Effector memory CD8-positive, alpha-beta T cell (primary cell): ENCODE measurements at places on chromosomes 12 and 14.

- DNase-seq: no peak
Observed at GRCh38 chr12:43118881-43119280, 433.1 kb downstream of the ADAMTS20 start.

DNA sequence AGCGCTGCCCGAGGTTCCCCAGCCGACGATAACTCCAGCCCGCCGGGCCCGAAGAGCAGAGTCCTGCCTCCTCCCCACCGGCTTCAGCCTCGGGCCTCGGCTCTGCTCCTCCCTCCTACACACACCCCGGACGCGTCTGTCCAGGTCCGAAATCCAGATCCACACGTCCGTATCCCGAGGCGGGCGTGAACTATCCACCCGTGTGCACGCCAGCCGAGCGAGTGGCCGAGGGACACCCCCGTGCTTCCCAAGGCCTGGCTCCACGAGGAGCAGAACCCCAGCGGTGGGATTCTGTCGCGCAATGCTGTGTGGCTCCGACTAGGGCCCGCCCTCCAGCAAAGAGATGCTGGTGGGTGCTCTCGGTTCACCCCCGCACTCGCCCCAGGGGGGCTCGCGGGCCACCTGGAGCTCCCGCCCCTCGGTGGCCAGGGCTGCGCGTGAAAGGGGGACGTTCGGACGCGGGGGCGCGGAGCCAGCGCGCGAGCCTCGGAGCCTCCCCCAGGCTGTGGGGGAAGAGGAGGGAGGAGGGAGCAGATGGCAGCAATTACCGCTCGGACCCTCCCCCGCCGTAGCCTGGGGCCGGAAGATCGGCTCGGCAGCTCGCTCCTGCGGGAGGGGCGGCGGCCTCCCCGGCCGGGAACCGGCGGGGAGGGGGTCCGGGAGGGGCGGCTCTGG is 18.9 kb upstream of the ANKRD33 start:
- DNase-seq: no peak

DNA sequence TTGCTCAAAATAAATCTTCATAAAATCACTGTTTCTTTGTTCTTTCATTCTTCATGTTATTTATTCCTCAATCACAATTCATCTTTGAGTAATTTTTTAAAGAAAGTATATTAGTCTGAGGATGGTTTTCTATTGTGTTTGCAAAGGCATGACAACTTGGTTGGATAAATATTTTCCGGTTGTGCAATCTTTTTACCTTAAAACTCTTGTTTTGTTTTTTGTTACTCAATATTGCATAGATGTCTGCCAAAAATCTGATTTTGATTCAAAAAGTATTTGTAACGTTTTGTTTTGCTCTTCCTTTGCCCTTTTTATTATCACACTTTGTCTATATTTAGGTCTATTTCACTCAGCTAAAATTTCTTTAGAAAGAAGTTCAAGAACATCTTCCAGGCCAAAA is 86.2 kb upstream of the SYT1 start:
- DNase-seq: no peak

DNA sequence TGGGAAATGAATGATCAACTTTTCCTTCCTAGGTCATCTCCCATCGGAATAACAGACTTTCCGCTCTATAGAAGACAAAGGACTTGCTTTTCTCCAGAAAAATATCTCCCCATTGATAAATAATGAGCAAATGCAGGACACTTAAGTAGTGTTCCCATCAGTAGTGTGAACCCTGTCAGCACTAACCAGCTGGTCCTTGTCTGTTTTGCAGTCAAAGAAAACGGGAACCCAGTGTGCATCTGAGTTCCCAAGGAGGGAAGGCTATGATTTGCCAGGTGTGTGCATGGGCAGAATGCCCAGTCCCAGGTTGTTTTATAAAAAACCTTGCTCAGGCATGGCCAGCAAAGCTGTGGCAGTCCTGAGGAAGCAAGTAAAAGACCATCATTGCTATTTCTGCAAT is 256.5 kb upstream of the HMGA2 start:
- no peak for DNase-seq

GRCh38 chr14:77864085-77864484 is 64.2 kb downstream of the ADCK1 start:
- DNase-seq: no peak

GRCh38 chr12:9027161-9028059 is 38.1 kb downstream of the KLRG1 start:
- peak; percentile 14 for DNase-seq

DNA sequence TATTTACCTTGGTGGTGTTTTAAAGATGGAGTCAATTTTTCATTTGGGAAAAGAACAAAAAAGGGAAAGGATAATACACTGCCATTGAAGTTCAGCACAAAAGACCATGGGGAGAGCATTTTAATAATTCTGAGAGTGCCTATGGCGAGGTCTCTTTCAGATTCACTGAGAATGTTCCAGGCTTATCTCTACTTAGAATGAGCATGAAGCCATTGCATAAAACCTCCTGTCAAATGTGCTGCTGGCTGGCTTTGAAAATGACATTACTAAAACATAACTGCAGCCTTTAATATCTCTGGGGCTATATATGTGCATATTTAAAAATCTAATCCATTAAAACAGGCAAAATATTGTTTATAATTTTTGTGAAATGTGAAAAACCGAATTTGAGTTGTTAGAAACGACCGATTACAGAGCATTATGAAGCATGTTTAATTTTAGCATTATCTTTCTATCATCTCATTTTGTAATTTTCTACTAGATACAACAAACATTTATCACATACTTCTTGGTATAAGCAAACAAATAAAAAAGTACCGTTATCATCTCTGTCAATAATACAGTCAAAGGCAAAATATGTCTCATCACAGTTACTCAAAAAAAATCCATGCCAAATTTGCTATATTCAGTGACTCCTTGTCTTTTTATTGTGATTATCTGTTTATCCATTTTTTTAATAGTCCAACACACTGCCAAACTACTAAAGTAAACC is 45.7 kb upstream of the YARS2 start:
- DNase-seq: no peak

DNA sequence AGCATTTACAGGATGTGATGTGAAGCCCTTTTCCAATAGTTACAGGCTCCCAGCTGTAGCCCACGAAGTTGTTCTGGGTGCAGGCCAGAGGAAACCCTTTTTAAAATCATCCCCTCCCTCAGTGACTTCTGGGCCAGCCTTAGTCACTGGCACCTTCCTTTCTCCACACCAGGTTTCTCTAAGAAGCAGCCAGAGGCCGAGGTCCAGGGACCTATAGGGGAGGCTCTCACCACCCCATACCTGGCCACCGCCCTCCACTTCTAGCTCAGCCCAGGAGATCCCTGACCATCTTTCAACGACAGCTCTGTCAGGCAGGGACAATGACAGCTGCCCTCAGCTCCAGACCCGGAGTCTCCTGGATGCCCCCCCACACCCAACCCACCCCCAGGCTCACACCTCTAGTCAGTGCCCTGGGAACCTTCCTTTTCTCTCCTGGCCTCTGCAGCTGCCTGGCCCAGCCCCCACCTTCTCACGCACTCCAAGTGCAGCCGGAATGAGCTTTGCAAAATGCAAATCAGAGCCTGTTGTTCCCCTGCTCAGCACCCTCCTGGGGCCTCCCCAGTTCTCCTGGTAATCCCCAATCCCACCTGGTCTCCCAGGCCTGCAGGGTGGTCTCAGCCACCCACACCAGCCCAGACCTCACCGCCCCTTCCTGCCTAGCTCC is 46.7 kb downstream of the TESC start:
- no peak for DNase-seq

GRCh38 chr14:66081594-66082376 is 404.4 kb upstream of the CCDC196 start:
- DNase-seq: no peak

GRCh38 chr14:75968456-75968855 is 13.3 kb downstream of the TGFB3 start:
- no peak for DNase-seq

- no peak for DNase-seq
Observed at GRCh38 chr12:117350140-117350539, 11.3 kb downstream of the NOS1 start.

- DNase-seq: no peak
Observed at GRCh38 chr14:35965400-35965799, 139.3 kb downstream of the BRMS1L start.

- no peak for DNase-seq
Observed at GRCh38 chr14:88868558-88869159, 44.2 kb downstream of the TTC8 start.

- DNase-seq: no peak
Observed at GRCh38 chr12:3042826-3043225, 34.4 kb upstream of the TSPAN9 start.

DNA sequence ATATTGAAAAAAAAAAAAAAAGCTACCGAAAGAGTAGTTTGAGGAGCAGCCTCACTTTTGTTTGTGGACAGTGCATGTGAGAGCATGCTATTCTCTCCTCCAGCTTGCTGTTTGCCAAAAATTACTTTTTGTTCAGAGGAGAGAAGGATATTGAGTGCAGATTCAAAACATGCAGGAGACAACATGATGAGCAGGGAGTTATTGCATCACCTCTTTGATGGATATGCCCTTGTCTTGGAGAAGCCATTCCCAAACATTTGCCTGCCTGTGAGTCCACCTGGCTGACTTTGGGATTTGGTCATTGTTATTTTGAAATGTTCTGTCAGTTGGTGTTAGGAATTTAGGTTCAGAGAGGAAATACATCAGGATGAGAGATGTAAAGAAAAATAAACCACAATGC is 2.4 kb downstream of the C12orf75 start:
- no peak for DNase-seq

DNA sequence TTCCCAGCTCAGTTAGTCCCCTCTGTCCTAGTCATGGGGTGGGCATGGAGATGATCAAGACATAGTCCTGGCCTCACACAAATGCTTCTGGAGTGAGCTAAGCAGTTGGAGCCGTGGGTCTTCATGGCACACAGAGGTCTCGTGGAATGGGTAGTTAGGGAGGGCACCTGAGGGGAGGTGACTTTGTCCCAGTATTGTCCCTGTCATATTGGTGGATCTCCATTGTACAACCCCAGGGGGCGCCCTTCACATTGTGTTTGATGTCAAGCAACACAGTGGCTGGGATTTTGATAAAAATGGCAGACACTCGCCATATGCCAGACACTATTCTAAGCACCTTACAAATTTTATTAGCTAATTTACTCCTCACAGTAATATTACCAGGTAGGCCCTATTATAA is 175.4 kb upstream of the LHX5 start:
- no peak for DNase-seq

DNA sequence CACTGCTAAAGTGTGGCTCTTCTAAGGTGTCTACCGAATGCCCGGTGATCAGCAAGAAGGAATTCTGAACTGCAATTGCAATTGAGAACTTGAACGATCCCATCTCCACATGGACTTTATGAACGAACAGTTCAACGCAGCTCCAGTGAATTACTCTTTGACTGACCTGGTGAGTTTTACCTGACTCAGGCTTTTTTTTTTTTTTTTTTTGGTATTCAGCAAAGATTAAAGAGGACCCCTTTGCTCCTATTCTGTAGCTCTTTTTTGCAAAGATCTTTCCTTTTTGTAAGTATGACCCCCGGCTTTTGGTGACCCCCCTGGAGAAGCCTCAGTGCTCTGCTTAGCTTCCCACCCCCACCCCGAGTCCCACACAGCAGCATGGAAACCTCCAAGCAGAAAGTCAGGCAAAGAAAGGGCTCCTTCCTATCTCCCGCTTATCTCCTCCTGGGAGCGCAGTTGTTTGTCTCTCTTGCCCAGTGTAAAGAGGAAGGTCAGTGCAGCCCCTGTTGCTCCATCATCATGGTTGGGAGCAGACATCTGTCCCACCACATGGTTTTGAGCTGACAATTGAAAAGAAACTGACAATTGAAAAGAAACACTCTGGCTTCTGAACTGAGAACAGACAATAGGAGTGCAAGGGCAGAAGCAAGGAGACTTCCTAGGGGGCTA is 72.1 kb upstream of the DIO3 start:
- no peak for DNase-seq

GRCh38 chr12:56589783-56590182 is 40.3 kb downstream of the BAZ2A start:
- no peak for DNase-seq

GRCh38 chr14:96574633-96575632 is 72.8 kb downstream of the PAPOLA start:
- no peak for DNase-seq

DNA sequence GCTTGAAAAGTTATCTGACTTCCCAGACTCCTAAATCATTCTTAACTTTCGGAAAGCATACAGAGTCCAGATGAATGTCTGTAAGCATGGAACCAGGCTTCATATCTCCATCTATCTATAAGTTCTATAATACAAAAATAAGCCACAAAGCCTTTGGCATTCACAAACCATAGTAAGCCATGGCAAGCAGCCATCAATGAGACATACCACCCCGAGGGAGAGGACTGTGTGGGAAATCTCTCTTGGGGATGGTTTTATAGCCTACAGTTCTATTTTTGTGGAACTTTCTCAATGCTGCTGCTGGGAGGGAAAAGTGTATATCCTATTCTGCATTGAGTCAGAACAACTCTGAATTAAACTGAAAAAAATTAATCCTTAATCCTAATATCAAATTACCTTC is 20.4 kb downstream of the EGLN3 start:
- DNase-seq: no peak

DNA sequence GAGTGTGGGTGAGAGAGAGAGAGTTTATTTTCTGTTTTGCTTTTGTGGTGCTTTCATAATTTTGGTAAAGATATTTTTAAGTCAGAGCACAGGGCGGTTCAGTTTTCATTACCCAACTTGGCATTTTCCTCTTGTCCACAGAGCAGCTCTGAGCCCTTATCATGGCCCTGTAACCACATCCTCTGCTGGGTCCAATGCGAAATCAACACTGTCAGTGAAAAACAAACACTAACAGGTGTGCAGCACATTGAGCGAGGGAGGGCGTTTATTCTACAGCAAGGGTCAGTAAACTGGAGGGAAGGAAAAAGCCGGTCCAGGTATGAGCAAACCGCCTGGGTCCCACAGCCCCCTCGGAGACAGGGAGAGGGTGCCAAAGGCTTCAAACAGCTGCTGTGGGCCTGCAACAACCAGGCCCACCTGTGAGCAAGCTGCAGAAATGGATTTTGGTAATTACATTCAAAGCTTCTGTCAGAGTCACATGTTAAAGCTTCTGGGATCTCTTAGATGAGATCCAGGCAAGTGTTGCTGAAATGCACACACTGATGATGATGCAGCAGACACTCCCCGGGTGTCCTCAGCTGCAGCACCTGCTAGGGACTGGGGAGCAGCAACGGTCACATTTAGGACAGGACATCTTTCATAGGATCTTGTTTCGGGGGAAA is 132.7 kb upstream of the DYRK2 start:
- DNase-seq: peak; percentile 43

DNA sequence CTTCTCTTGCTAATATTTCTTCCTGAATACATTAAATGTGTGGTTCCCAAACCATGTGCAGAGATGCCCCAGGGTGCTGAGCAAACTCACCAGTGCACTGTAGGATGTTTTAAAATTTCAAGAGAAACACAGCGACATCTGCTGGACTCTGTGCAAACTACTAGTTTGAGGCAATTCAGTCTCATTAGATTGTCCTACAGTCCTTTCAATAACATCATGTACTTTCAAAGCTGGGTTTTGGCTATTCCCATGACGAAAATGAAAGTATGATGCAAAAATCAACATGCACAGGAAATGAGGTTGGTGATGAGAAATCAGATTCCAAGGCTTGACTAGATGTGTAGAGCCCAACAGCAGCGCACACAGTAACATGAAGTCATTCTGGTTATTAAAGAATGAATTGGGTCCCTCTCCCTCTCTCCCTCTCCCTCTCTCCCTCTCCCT is 66.3 kb downstream of the CLIP1 start:
- peak; percentile 55 for DNase-seq

- no peak for DNase-seq
Observed at GRCh38 chr12:23631786-23632377, 317.6 kb downstream of the SOX5 start.

GRCh38 chr14:44041700-44042099 is 465.4 kb downstream of the FSCB start:
- no peak for DNase-seq

- no peak for DNase-seq
Observed at GRCh38 chr14:104819361-104819781, 18.5 kb downstream of the ZBTB42 start.

GRCh38 chr12:19428246-19428645 is 11.0 kb upstream of the AEBP2 start:
- no peak for DNase-seq
